ENCODE measurements at places on chromosomes 1 and 21.

GRCh38 chr1:212671342-212672031 lies 28.2 kb downstream of the BATF3 start:
- DNase-seq: peak; percentile 66

- no peak for DNase-seq
Observed at GRCh38 chr1:211648980-211649934, 26.2 kb downstream of the NEK2 start.

- no peak for DNase-seq
Observed at GRCh38 chr1:10942542-10942912, 69.9 kb upstream of the TARDBP start.

GRCh38 chr1:57279909-57280666 lies 143.8 kb downstream of the DAB1 start:
- DNase-seq: peak; percentile 1

GRCh38 chr21:41663805-41664788 lies 102.8 kb downstream of the RIPK4 start:
- no peak for DNase-seq

- peak; percentile 92 for DNase-seq
Observed at GRCh38 chr1:168112673-168113305, 23.9 kb downstream of the GPR161 start.

- DNase-seq: no peak
Observed at GRCh38 chr1:193451606-193452005, 265.2 kb upstream of the B3GALT2 start.

- DNase-seq: no peak
Observed at GRCh38 chr1:88014131-88014530, 669.9 kb upstream of the PKN2 start.

GRCh38 chr1:87004857-87005256 lies 90.4 kb downstream of the HS2ST1 start:
- DNase-seq: no peak

GRCh38 chr1:55702064-55702463 lies 486.9 kb upstream of the USP24 start:
- DNase-seq: no peak

GRCh38 chr1:215022741-215023141 lies 59.8 kb upstream of the KCNK2 start:
- DNase-seq: no peak

GRCh38 chr21:34820051-34820450 lies 151.3 kb downstream of the CLIC6 start:
- no peak for DNase-seq

DNA sequence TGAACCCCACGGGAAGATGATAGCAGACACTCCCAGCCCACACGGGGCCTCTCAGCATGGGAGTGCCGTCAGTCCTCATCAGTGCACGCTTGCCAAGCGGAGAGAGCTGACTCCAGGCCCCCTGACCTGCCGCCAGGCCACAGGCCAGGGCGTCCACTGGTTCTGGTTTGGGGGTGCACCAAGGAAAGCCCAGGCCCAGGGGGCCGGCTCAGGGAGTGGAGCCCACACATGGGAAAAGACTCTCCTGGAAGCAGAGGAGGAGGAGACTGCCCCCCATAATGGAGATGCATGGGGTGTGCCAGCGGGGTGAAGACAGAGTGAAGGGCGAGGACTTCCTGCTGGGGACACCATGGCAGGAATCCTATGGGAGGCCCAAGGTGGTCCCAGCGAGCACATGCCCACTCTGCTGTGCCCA lies 6.4 kb downstream of the TRIM11 start:
- no peak for DNase-seq
